Stimulated activated CD8-positive, alpha-beta memory T cell treated with anti-CD3 and anti-CD28 coated beads, Interleukin-4, amount 100 ng/mL, for 4 hours (primary cell): ENCODE measurements at places on chromosomes 7 and 10.

DNA sequence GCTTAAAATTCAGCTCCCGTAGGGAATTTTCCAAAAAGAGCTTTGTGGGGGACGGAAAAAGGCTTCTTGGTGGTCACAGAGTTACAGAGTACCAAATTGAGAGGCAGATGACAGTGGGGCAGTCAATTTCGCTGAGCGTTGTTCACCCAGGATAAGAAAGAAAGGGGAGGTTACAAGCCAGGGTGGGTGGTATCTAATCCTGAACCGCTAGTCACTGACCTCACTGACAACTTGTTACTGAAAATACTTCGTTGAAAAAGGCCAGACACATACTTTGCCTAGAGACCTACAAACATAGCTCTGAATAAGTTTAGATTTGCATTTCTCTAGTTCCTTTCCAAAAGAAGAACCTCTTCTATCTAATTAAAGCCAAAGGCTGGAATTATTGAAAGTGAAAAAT lies at the start of gene CTNNA3:
CTNNA3 (minus strand) TSS at position 167 of the 400 bp plus-strand sequence.
- DNase-seq, result no peak

- no peak for DNase-seq
Measured at GRCh38 chr10:113026679-113027078, 76.6 kb downstream of the TCF7L2 start.

GRCh38 chr7:132580277-132580676 lies 4.0 kb upstream of the PLXNA4 start:
- no peak for DNase-seq

DNA sequence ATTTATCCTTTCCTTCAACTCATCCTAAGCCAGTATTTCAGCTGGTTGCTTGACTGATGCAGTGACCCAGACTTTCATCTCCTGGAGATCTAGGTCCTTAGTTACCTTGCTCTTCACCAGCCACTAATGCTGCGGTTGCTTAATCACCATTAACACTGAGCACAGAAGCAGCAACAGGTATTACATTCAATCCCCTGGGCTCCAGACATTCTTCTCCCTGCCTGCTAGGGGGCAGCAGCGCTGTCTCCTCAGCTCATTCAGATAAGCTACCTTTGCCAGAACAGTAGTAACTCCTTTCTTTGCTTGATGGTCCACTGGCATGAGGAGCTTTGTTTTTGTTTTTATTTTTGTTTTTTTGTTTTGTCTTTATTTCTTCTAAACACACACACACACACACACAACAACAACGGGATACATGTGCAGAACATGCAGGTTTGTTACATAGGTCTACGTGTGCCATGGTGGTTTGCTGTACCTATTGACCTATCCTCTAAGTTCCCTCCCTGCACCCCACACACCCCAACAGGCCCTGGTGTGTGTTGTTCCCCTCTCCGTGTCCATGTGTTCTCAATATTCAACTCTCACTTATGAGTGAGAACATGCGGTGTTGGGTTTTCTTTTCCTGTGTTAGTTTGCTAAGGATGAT lies 1043.2 kb upstream of the C7orf33 start:
- no peak for DNase-seq

DNA sequence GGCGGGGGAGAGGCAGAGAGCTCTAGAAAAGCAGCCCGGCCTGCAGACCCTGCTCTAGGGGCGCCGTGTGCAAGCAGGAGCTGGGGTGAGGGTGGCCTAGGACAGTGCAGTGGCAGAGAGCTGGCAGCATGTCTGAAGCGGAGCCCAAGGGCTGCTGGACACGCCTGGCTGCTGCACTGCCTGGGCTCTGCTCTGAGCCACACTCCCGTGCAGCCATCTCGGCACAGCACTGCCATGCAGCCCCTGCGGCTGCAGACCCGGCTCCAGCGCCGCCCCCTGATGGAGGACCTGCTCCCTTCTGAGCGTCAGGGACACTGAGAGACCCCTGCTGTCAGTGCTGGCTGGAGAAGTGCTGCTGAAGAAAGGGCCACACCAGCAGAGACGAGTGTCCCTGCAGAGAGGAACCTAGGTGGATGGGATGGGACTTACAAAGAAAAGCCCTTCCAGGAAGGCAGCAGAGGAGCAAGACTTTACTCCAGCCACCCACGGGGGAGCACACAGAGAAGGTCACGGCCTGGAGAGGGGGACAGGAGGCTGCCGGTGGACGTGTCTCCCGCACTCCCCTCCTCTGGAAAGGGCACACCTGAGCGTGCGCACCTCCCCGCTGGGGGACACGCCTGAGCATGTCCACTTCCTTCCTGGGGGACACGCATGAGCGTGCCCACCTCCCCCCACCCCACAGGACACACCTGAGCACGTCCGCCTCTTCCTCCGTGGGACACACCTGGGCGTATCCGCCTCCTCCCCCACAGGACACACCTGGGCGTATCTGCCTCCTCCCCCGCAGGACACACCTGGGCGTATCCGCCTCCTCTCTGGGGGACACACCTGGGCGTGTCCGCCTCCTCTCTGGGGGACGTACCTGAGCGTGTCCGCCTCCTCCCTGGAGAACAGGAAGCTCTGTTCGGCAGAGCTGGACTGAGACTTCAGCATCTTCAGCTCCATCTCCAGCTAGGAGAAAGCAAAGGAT lies 252.9 kb downstream of the MAD1L1 start:
- DNase-seq, result no peak

DNA sequence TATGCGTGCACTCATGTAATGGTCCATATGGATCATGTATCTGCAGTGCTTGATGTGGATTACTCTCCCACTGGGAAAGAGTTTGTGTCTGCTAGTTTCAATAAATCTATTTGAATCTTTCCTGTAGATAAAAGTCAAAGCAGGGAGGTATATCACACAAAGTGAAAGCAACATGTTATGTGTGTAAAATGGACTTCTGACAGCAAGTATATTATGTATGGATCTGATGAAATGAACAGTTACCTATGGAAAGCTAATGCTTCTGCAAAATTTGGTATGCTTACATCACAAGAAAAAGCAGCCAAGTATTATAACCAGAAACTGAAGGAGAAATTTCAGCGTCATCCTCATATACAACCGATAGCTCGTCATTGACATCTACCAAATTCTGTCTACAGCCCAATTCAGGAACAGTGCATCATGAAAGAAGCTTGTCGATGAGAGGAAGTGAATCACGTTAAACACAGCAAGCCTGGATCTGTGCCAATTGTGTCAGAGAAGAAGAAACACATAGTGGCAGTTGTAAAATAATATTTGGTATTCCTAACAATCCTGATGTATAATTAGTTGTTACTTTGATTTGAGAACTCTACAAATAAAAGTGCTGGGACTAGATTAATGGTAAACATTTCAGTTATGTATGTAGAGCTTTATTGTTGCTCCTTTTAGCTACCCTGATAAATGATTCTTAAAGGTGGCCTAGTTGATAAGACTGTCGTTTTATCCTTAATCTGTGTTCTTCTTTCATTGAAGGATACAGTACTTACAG lies 14.2 kb upstream of the SYPL1 start:
- DNase-seq, result no peak
